Hematopoietic multipotent progenitor cell treated with erythropoietin and hydrocortisone succinate and interleukin-3 and kit ligand, for 6 days (in vitro differentiated cells): ENCODE measurements at places on chromosomes 11 and 22.
A peak's percentile ranks its signal among the peaks of the same experiment; 100 is the strongest.

GRCh38 chr22:48665311-48665995 is 1162.2 kb downstream of the BRD1 start:
- no peak for DNase-seq

GRCh38 chr11:64060263-64060860 is 24.6 kb downstream of the FLRT1 start:
- DNase-seq, result no peak

GRCh38 chr11:126578426-126578825 is 222.9 kb downstream of the ST3GAL4 start:
- DNase-seq, result no peak

- DNase-seq, result no peak
These were observed 36.9 kb downstream of the SHANK2 start for GRCh38 chr11:71215425-71215965.

DNA sequence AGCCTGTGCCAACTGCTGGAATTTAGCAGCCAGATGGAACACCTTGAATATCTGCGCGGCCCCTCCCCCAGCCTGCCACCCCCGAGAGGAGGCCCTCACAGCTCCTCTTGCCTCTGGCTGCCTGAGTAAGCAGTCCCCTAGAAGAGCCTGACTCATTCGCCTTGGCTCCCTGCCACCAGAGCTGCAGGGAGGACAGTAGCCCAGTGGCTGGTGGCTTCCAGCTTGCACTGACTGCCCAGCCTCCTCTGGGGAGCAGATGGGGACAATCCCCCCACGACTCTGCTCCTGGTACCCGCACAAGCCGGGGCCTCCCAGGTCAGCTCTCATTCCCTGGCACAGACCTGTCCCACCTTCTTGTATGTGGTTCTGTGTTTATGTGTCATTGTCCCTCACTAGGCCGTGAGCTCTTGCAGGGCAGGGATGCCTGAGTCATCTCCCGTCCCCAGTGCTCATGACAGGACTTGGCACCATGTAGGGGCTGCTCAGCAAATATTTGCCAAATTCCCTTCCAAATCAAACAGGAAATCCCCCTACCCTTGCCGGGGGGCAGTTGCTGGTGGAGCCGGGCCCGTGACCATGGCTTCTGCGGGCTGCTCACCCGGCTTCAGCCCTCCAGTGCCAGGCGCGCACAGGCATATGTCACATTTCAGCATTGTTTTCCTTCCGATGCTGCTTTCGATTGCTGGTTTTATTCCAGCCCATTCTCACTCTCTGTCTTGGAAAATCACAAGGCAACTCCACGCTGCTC is 43.6 kb downstream of the CACNG2 start:
- peak; percentile 97 for DNase-seq

DNA sequence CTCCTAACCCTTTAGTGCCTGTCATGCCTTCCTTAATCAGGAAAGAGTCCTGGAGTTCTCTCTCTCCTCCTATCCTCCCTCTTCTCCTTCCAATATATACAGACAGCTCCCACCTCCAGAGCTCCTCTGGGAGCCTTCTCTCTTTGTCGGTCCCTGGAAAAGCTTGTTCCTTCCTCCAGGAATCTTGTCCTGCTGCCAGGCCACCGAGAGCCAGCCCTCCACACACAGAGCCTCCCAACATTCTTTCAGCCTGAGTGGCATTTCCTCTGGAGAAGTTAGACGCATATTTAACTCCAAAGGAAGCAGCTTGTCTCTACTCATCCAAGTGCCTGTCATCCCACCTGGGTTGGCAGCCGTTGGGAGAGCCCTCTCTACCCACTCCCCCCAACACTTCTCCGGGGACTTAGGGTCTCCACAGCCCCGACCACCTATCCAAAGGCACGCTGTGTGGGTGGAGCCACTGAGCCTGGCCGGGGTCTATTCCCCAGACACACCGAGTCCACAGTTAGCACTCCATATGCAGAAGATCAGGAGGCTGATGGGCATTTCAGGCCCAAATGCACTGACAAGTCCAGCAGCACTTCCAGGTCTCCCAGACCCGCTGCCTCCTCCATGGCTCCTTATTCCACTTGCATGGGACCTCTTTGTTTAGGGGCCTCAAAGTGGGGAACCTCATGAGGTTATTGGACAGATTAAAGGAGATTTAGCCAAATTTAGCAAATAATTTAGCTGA is 31.1 kb downstream of the DKK3 start:
- DNase-seq, result no peak

DNA sequence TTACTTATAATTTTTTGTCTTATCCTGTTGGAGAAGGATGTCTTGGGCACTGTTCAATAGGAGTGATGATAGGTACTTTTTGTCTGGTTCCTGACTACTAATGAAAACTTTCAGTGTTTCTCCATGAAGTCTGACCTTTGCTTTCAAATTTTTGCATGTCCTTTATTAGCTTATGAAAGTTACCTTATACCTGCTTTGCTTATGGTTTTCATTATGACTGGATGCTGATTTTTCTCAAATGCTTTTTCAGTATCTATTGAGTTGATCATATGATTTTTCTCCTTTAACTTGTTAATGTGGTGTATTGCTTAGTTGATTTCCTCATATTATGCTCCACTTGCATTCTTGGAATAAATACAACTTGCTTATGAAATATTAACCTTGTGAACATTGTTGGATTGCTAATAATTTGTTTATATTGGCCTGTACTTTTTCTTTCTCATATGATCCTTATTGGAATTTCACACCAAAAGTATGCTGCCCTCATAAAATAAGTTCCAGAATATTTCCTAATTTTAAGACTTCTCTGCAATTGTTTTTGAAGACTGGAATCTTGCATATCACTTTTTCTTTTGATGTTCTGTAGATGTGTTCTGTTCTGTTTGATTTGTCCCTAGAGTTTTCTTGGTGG is 85.0 kb upstream of the SC5D start:
- no peak for DNase-seq

DNA sequence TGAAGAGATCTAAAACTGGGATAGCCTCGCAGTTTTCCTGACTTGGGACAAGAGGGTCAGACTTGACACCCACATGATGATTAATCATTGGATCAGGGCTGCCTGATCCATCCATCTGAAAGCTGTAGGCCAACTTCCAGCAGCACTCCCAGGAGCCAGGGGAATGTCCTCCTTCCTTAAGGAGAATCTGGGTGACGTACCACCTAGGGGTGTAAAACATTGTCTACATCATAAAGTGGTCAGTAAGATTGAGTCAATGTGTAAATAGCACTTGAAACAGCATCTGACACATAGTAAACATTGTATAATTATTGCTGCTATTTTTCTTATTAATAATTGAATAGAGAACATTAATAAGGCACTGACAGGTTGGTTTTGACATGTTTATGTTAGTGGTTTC is 392.8 kb downstream of the JRKL start:
- no peak for DNase-seq

GRCh38 chr11:28518825-28519224 is 410.6 kb downstream of the METTL15 start:
- no peak for DNase-seq

- DNase-seq, result peak; percentile 84
These were observed 1165.7 kb downstream of the LRRC4C start for GRCh38 chr11:40293655-40294348.

- DNase-seq, result no peak
These were observed 308.7 kb downstream of the C11orf87 start for GRCh38 chr11:109730669-109731068.

DNA sequence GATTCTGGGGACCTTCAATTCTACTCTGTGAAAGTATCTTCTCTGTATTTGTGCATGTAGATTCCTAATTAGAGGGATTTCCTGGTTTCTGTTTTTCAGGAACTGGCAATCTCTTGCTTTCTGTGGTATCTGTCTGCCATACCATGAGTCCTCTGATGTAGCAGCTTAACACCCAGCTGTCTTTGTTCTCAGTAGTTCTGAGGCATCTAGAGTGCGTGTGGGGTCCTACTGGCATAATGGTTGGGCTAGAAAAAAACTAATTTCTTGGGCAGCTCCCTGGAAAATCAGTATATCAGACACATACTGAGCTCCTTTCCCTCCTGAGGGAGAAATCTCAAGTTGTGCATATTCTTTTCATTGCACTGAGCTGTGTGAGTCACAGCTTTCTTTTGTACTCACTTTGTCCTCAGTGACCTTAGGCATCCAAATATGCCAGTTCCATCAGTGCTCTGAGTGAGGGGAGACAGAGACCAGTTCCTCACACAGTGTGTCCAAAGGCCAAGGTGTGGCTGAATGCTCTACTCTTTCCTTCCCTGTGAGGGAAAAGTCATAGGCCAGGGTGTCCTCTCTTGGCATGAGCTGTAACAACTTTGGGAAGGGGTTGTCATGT is 35.5 kb upstream of the SLC22A24 start:
- no peak for DNase-seq

- no peak for DNase-seq
These were observed 21.7 kb upstream of the PDGFB start for GRCh38 chr22:39266398-39267030.

DNA sequence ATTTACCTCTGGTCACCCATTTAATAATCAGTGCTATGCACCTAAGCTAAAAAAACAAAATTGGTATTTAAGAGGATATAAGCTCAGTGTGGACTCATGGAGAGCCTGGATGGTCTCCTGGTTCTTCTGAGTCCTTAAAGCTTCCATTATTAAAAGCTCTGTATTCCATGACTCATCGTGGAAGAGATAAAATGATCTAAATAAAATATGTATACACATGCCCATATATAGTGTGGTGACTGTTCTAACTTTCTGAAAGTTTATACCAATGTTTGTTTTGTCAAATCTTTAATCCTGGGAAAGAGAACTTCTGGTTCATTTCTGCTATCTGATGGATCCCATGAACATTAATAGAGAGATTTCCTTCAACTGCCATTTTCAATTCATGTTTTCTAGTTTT is 375.9 kb downstream of the GUCY1A2 start:
- DNase-seq, result no peak

GRCh38 chr11:110985547-110985946 is 260.0 kb upstream of the POU2AF2 start:
- no peak for DNase-seq

DNA sequence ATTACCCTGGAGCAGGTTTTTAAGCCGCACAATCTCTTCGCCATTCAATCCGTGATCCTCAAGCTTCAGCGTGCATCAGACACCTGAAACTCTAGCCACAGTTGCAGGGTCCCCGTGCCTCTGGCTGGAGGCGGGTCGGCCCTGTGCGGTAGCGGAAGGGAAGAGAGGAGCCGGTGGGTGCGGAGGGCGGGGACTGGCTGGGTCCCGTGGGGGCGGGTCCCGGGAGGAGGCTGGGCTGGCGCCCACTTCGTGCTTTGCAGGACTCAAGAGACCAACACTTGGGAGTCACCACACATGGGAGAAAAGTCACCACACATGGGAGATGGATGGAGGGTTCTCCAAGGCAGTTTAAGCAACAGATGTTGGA is 772 bp downstream of the C22orf15 start:
- DNase-seq, result peak; percentile 57

GRCh38 chr22:45804986-45805325 is 133.3 kb downstream of the ATXN10 start:
- peak; percentile 40 for DNase-seq

DNA sequence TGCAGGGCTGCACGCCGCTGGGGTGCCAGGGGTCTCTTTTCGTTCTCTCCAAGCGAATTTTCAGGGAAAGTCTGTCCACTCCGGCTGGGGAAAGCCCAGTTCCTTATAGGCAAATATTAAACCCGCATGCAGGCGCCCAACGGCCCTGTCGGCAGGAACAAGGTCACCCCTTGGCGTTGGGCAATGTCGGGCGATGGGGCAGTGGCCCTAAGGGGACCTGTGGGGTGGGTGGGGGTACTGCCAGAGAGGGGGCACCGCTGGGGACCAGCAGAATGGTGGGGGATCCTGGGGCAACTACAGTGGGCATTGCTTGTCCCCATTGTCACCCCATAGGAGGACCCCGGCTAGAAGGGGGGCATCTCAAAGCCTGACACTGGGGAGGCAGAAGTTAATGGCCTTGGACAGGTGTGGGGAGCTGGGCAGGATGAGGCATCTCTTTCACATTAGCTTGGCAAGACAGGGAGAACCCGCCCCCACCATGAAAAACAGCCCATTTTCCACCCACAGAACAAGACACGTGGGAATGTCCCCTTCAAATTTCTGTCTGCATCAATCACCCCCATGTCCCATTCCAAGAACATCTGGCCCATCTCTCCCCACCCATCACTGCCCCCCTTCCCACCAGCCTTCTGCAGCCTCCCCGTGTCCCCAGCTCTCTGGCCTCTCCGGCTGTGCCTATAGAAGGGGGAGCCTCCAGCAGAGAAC is 5.5 kb upstream of the IGF2 start:
- no peak for DNase-seq

DNA sequence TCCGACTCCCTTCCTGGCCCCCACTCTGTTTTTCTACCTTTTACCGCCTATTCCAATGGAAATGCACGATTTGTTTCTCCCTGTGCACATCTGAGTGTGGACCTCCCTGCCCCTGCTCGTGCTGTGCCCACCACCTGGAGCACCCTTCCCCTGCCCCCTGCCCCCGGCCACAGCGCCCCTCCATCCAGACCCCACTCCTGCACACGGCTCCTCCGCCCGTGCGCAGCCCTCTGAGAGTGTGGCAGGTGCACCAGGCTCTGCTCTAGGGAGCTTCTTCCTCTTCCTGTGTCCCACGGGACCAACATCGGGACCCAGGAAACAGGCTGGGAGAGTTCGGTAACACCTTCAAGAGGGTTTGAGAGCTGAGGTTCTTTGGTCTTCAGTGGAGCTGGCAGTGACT is 62.9 kb downstream of the LRP5 start:
- DNase-seq, result no peak

DNA sequence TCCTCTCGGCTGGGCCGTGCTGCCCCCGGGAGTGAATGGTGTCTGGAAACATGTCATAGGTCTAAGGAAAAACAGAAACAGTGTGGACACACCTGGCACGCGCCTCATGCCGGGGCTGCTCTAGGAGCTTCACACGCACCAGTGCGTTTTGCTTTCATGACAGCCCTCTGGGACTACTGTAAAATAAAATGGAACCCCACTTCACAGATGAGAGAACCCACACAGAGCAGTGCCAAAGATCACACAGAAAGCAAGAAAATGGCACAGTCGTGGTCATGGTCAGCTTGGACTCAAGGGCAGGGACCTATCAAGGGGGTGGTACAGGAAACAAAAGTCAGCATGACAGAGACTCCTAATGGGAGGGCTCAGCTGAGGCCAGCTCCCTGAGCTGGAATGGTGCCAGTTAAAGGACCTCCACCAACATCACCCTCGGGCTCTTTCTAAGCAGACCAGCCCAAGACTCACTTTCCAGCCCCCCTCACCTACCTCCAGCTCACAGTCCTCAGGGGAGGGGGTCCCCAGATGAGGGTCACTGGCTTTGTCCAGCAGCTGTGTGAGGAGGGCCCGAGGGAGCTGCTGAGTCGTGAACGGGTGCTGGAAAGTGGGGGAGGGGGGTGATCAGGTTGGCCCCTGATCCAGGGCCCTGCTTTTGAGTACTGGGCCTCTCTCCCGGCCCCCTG is 3.3 kb downstream of the MAP4K2 start:
- no peak for DNase-seq
